ENCODE measurements at places on chromosomes 7 and 10.

GRCh38 chr10:74177140-74177677 lies 26.2 kb downstream of the ADK start:
- no peak for DNase-seq

DNA sequence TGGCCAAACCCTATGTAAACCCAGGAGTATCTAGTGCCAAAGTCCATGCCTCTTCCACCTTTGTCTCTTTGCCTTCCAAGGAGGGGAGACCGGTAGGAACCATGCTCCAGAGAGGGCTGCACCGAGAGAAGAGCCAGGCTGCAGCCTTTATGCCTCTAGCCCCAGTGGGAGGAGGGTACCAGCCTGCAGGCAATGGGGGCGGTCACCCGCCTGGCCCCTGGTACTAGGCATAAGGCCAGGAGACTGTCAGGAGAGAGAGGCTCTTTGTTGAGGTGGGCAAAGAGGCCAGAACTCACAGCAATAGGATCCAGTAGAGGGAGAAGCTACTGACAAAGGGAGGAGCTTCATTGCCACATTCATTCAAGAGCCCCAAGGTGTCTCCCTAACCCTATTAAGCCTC lies 146.6 kb upstream of the PDE1C start:
- DNase-seq = no peak

- DNase-seq = peak; percentile 66
These were observed 86.2 kb upstream of the ANLN start for GRCh38 chr7:36303202-36304098.

- no peak for DNase-seq
These were observed 5.1 kb downstream of the TMEM26 start for GRCh38 chr10:61448091-61448490.

- peak; percentile 72 for DNase-seq
These were observed 302.2 kb downstream of the RPS24 start for GRCh38 chr10:78335691-78336401.

GRCh38 chr10:66365686-66366085 lies 560.1 kb upstream of the LRRTM3 start:
- no peak for DNase-seq

DNA sequence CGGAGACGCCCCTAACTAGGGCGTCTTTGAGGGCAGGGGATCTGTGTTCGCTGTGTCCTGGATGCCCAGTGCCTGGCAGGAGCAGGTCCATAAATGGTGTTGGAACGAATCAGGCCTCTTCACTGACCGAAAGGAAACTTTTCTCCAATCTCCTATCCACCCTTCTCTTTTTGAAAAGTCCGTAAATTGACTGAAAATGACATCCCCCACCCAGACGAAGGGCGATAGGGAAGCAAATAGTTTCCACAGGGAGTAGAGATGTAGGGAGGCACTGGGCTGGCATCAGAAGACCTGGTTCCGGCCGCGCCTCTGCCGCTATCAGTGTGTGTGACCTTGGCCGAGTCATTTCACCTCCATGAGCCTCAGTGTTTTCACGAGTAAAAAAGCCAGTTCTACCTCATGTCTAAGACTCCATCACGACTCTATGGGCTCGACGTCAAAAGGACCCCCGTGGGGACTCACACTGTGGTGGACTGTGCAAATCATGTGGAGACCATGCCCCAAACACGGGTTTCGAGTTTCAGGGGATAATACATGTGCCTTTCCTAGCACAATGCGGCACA lies 497 bp upstream of the RAB11FIP2 start:
- no peak for DNase-seq

- DNase-seq = no peak
These were observed 42.0 kb downstream of the CDK6 start for GRCh38 chr7:92794391-92794790.

GRCh38 chr10:26593896-26594295 lies 103.6 kb upstream of the PDSS1 start:
- no peak for DNase-seq

GRCh38 chr7:84462259-84462658 lies 267.7 kb upstream of the SEMA3A start:
- no peak for DNase-seq

DNA sequence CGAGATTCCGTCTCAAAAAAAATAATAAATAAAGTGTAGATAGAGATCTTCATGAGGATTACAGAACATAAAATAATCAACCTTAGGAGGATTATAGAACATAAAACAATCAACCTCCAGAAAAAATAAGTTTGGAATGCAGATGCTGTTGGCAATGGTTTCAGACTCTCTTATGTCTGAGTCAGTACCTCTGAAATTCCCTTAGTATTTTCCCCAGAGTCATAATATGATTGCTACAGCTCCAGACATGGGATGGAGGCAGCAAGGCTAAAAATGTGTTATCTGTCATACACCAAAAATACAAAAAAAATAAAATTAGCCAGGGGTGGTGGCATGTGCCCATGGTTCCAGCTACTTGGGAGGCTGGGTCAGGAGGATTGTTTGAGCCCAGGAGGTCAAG lies 22.2 kb downstream of the CADPS2 start:
- no peak for DNase-seq

GRCh38 chr10:130022086-130022485 lies 58.0 kb upstream of the EBF3 start:
- no peak for DNase-seq

- DNase-seq = no peak
These were observed 42.8 kb downstream of the AUTS2 start for GRCh38 chr7:69640925-69641594.

- DNase-seq = no peak
These were observed 15.9 kb downstream of the CPA5 start for GRCh38 chr7:130360518-130360917.

GRCh38 chr10:11442001-11442773 lies 169.3 kb downstream of the USP6NL start:
- DNase-seq = no peak

DNA sequence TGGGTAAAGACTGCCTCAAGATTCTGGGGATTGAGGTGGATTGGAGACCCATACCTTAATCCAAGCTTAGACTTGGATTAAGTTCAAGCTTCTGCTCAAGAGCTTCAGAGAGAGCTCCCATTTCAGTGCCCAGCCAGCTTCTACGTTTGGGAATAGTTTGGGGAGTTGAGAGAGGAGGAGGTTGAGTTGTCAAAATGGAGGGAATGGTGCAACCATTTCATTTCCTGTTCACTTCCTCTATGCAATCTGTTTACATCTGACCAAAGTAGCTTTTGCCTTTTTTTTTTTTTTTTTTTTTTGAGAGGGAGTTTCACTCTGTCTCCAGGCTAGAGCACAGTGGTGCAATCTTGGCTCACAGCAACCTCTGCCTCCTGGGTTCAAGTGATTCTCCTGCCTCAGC lies 65.8 kb downstream of the ENTPD1 start:
- no peak for DNase-seq

Data from AG04450 (cell line).